ENCODE measurements at places on chromosomes 12 and 14.

DNA sequence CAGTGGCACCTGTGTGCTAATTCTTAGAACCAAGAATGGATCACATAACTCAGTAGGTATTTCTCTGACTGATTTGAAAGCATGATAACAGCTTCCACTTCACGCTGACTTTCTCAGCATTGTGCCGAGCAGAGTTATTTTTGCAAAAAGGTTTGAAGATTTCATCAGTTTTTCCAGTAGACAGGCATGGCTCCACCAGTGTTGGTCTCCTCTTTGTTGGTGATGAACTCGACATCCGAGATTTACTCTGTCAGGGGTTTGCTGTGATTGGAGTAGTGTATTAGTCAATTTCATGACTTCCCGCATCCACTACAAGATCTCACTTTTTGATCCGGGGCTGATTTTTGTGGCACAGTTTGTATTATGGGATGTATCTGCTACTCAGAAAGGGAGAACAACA lies 85.3 kb downstream of the PRKCH start:
- no peak for DNase-seq

DNA sequence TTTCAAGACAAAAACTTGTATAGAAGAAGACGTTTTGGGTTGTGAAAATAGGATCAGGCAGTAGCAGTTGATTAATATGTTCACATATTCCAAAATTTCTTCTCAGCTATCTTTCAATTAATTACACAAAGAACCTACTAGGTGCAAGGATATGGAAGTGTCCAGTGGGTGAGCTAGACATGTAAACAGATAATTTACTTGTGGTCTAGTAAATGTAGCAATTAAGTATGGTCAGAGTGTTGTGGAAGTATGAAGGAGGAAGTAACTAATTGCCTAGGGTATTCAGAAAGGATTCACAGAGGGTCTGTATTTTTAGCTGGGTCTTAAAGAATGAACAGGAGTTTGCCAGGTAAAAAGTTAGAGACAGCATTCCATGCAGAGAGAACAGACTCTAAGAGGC lies 5.9 kb downstream of the GOLGA5 start:
- DNase-seq: no peak

- DNase-seq: no peak
These were observed 934.9 kb downstream of the LRFN5 start for GRCh38 chr14:42541535-42542001.

GRCh38 chr14:78752518-78753188 lies 582.5 kb downstream of the NRXN3 start:
- DNase-seq: no peak

Data from SW 1271 (cell line).